ENCODE measurements at places on chromosomes 1 and 21.
A peak's percentile ranks its signal among the peaks of the same experiment; 100 is the strongest.

GRCh38 chr1:53091841-53092645 is 30.0 kb downstream of the PODN start:
- no peak for DNase-seq

- DNase-seq = no peak
These were observed 19.2 kb downstream of the CLIC4 start for GRCh38 chr1:24764439-24764838.

DNA sequence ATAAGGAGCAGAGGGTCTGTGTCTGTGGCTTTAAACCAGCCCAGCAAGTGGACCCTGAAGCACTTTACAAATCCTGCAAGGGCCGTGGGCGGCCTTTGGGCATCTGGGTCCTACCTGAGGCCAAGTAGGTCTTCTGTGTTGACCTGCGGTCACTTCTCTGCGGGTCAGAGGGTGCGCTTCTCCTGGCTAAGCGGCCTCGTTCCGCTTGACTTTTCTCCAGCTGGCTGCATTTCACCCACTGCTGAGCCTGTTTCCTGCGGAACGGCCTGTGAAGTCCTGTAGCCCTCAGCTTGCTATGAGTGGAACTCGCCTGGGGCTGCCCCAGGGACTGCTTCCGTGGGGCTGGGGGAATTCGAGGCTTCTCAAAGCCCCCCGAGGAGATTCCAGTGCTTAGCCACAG is 43.3 kb downstream of the SLC37A1 start:
- DNase-seq = no peak

DNA sequence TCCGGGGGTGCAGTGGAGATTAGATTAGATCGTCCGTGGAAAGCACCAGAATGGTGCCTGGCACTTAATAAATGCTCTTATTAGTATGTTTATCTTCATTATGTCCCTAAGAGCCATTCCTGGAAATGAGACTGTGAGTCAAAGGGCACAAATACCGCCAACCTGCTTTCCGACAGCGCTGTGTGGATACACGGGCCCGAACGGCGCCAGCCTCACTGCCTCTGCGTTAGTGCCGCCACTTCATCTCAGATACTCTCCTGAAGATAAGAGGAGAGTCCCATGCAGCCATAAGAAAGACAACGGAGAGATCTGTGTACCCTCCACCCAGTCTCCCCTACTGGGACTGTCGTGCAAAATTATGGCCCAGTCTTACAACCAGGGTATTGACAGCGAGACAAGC is 22.0 kb downstream of the PDE9A start:
- DNase-seq = no peak

DNA sequence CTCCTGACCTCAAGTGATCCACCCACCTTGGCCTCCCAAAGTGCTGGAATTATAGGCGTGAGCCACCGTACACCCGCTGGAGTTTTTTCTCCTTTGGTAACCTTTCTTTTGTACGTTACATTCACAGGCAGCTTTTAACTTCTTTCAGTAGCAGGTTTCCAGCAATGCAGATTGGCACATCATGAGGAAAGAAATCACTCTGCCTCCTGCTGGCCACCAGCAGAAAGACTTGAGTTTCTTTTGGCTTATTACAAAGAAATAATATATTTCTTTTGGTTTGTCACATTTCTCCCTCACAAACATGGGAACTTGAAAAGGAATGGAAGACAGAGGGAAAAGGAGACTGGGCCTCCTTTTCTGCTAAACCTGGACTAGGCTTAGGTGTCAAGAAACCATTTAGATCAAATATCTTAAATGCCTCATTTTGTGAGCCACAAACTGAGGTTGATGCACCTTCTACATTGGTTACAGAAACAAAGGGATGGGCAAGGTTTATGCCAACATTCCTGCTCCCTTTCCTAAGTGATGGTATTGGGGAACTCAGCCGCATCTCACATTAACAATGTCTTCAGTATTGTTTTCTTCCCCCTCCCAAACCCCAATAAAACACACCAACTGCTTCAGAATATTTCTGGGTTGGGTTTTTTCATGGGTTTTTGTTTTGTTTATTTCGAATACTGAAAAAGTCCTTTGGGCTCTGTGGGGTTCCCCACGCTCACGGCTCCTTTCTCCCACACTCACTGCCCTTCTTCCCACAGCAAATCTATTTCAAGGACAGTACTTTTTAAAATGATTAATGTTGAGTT is 7.7 kb downstream of the ENSA start:
- DNase-seq = peak; percentile 54

All from stimulated activated CD4-positive, alpha-beta T cell treated with anti-CD3 and anti-CD28 coated beads, Interleukin-2, amount 100 ng/mL, for 4 hours (primary cell).